WERI-Rb-1 (cell line): ENCODE measurements at places on chromosomes 3 and 15.

DNA sequence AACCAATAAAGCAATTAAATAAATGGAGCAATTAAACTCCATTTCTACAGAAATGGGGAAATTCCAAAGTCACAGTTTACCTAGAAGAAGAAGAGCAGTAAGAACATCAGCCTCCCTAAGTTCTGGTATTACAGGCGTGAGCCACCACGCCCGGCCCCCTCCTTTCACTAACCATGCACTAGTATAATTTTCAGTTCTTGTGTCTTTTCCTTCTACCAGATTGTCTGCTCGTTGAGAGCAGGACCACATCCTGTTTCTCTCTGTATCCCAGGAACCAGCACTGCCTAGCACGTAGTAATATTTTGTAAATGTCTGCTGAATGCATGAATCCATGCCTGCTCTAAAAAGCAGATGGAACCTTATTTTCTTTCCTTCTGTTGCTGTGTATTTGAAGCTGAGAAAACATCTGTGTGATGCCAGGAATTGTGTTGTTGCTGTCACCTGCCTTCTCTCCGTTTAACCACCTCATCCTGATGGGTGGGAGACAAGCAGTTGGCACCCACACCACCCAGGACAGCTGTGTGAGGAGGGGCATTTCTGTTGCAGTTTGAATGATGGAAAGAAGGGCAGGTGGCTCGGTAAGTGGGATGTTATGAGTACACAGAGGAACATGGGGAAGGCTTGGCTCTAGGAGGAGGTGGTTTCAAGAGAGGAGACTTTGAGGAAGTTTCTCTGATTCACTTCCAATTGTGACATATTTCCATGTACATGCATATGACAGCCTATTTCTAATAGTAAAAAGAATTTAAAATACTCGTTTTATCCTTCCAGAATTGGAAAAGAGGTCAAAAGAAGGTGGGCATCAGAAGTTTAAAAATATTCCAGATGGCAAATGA, 30.1 kb downstream of the PXYLP1 start:
- no peak for DNase-seq

DNA sequence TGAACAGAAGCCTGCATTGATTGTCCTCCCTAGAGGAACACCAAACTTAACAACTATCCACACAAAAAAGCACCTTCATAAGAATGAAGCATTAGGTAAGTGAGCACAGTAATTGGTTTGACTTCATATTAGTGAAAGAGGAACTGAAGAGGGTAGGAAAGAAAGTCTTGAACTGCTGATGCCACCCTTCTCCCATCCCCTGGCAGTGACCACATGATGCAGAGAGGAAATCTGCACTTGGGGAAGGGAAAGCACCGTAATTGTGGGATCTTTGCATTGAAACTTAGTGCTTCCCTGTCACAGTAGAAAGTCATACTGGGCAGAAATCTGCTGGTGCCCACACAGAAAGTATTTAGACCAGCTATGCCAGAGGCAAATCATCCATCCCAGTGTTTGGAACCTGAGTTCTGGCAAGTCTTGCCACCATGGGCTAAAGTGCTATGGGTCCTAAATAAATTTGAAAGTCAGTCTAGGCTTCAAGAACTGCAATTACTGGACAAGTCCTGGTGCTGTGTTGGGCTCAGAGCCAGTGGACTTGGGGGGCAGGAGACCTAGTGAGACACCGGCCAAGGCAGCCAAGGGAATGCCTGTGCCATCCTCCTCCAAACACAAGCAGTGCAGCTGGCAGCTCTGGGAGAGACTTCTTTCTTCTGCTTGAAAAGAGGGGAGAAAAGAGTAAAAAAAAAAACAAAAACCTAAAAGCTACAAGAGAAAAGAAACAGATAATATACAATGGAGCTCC, 63.6 kb downstream of the SLC15A2 start:
- no peak for DNase-seq

- no peak for DNase-seq
Observed at GRCh38 chr15:55902981-55903380, 90.4 kb downstream of the NEDD4 start.

DNA sequence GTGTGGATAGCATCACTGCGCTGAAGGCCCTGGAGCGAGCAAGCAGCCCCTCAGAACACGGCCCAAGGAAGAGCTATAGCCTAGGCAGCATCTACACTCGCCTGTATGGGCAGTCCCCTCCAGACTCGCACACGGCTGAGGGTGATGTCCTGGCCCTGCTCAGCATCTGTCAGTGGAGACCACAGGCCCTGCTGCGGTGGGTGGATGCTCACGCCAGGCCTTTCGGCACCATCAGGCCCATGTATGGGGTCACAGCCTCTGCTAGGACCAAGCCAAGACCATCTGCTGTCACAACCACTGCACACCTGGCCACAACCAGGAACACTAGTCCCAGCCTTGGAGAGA, 20.5 kb downstream of the ATRIP start:
- DNase-seq = no peak

- DNase-seq = no peak
Observed at GRCh38 chr3:128378631-128379347, 87.9 kb downstream of the DNAJB8 start.

DNA sequence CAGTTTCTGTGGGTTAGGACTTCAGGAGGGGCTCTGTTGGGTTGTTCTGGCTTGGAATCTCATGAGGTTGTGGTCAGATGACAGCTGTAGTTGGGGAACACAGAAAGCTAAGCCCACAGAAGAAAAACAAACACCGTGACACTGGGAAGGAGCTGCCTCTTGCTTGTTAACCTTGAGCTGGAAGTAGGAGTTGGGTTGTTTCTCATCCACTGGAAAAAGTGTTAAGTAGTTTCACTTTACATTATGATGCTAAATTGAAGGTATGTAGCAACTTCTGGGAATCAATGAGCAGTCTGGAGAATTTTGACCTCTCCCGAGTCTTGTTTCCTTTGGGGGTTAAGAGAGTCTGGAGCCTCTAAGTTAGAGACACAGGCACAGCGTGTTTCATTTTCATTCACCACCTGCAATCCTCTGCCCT, 20.4 kb downstream of the HACD3 start:
- DNase-seq = no peak

DNA sequence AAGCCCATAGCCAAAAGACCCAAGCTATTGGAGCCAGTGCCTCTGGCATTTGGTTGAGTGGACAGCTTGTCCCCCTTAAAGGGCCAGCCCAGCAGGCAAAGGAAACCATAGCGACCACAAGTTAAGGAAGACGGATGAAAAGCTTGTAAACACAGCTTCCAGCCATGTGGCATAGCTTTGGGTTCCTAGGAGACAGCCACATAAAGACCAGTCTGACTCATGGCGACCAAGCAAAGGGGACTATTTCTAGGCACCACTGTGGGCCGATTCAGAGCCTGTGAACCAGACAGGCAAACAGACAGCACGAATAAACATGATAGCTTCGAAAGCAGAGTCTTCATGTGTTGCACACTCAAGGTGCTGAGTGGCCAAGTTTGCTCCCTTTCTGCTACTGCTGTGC, 30.5 kb upstream of the SRGAP3 start:
- no peak for DNase-seq
